ENCODE measurements at places on chromosomes 5 and 9.

DNA sequence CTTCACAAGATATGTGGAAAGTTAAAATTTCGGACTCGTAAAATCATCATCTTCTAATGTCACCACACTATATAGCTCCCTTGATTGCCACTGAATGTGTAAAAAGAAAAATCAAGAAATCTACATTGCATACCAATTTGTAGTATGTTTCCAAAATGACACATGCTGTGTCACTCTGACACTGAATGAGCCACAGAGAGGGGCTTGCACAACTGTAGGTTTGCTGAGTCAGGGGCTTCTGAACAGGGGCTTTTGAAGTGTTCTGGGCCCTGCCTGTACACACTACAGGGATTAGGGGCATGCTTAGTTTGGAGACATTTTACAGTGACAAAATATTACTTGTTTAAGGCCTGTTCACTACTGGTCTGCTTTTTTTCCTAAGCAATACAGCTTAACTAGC, 234.4 kb upstream of the GRAMD2B start:
- no peak for DNase-seq

DNA sequence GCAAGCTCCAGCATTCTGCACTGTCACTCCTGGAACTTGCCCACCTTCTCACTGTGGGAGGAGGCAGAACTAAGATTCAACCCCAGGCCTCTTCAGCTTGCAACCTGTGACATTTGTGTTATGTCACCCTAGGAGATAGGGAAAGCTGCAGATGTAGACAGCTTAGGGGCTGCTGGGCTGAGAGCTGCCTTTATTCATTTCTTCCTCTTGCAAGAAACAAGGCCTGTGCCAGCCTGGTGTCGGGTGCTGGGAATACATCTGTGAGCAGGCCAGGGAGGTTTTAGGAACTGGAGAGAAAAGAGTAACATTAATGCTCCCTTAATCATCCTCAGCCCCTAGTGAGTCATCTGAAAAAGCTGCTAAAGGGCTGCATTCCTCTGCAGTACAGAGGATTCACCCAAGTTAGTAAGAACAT, 101.8 kb downstream of the FGF18 start:
- DNase-seq, result no peak

DNA sequence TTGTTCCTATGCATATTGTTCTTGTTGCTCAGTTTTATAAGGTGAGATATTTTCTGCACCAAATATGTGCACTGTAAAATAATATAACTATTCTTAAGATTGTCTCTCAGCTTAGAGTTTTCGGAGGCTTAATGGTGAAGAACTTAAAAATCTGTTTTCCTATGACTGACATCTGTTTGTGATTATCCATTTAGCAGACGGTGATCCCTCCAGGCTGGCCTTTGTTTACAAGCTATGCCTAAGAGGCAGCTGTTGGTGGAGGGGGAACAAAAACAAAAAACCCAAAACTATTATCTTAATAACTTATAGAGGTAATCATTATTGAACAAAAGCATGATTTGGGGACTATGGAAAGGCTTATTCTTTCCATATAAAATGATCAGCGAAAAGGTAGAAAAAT, 658 bp downstream of the PDCD1LG2 start:
- DNase-seq, result no peak

- DNase-seq, result no peak
Observed at GRCh38 chr5:59484618-59485017, 408.9 kb downstream of the PDE4D start.

GRCh38 chr5:131812371-131813160, 15.7 kb upstream of the FNIP1 start:
- DNase-seq, result no peak

DNA sequence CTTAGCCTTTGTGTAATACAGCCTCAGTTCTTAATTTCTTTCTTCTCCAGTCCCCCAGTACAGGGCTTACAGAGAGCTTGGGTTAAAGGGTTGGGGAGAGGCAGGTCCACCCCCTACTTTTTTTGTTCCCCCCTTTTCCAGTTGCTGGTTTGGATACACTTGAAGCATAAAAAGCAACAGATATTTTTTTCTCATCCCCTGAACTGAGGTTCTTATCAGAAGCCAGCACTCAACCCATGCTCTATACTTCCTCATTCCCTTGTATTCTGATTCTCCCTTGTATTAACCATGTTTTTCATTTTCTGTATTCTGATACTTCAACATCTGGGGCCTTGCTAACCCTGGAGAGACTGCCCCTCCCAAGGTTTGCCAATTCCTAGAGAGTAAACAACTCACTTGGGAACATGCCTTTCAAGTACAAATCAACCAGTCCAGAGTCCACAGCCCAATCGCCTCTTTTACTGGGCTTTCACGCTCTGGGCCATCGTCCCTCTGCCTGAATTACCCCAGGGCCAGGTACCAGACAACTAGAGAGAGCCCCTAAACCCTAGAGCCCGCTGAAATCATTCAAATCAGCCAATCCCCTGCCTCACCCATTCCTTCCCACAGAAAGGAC, 333.4 kb upstream of the PUM3 start:
- no peak for DNase-seq

- no peak for DNase-seq
Observed at GRCh38 chr5:87717761-87718160, 305.0 kb upstream of the CCNH start.

GRCh38 chr5:140044041-140044440, 942 bp upstream of the NRG2 start:
- DNase-seq, result no peak

GRCh38 chr9:100583014-100583802, 5.3 kb downstream of the CAVIN4 start:
- DNase-seq, result no peak
